ENCODE measurements at places on chromosomes 4 and X.

GRCh38 chr4:29295280-29295679, 1424.9 kb upstream of the PCDH7 start:
- DNase-seq = no peak

GRCh38 chr4:94711635-94712034, 46.1 kb upstream of the BMPR1B start:
- DNase-seq = no peak

DNA sequence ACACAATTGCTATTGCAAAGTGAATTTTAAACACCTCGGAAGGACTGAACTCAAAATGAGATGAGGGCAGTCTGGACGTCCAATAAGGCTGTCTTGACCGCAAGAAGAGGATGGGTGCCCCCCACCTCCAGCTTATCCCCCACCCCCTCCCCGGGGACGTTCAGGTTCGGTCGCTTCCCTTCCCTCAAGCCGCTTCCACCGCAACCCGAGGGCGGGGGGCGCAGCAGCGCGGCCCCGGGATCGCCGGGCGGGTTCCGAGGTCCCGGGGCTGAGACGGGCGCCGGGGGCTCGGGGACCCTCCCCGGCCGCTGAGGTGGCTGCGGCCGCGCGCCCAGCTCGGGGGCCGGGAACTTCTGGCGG, 480 bp downstream of the USP46 start:
- DNase-seq = peak; percentile 14

GRCh38 chr4:156901871-156902270, 69.7 kb downstream of the PDGFC start:
- DNase-seq = no peak

DNA sequence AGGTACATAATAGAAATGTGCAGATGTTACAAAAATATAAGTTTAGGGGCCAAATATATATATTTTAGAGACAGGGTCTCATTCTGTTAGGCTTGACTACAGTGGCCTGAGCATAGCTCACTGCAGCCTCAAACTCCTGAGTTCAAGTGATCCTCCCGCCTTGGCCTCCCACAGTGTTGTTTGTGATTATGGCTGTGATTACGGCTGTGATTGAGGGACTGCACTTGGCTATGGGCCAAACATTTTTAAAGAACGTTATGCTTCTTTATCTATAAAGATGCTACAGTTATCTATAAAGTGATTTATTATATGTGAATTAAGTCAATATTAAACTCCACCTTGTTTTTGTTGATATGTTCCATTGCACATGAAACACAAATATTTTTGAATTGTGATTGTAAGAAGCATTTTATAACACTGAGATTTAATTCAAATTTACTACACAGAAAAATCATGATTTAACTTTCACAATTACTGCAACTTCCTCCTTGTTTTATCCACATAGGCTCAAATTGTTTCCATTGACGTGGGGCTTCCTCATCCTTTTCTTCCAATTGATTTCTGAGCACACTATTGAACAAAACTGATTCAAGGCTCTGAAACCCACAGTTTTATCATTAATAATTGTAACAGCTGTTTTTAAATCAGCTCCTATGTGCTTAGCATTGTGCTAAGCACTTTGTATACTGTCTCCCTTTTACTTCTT, 68.4 kb upstream of the BMPR1B start:
- no peak for DNase-seq

- no peak for DNase-seq
These were observed 85.9 kb downstream of the MAGED4 start for GRCh38 chrX:52270453-52271116.

GRCh38 chr4:77922158-77923094, 59.8 kb downstream of the MRPL1 start:
- no peak for DNase-seq

DNA sequence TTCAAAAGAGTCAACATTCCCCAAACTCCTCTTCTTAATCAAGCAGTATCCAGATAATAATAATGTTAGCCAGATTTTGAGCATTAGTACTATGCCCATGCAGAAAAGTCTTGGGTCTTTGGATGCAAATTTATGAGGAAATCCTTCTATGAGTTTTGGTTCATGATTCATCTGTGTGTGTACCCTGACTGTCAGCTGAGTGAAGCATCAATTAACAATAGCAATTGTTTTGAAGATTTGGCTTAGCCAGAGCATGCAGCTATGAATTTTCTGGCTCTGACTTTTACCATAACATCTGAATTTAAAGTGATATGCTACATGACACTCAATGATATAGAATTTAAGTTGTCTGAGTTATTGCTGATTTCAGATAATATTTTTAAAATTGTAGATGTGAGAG, 145.8 kb downstream of the KLHL4 start:
- no peak for DNase-seq

- DNase-seq = no peak
These were observed 153.6 kb downstream of the MAGEB17 start for GRCh38 chrX:16320765-16321355.

DNA sequence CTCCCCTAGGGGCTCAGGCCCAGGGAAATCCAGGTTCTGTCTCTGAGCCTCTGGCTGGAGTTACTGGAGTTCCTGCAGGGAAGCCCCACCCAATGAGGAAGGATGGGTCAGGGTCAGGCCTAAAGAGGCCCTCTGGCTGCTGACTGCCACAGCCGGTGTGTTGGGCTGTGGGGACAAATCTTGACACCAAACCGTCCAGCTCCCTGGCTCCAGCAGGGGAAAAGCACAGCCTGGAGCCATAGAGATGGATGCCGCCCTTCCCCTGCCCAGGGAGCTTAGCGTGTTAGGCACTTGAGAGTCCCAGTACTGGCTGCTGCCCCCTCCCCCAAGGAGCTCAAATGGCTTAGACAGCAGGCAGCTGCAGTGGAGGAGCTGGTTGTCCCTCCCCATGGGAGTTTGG, 321.3 kb upstream of the LCORL start:
- no peak for DNase-seq

DNA sequence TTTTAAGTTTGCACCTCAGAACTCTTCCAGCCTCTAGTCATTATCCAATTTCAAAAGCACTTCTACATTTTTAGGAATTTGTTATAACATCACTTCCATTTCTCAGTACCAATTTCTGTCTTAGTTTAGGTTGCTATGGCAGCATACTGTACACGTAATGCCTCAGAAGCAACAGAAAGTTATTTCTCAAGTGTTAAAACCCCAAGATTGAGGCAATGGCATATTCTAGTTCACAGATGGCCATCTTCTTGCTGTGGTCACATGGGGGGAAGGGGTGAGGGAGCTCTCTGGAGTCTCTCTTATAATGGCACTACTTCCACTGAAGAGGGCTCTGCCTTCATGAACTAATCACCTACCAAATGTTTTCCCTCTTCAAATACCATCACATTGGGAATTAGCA, 220.3 kb upstream of the CTSO start:
- no peak for DNase-seq

DNA sequence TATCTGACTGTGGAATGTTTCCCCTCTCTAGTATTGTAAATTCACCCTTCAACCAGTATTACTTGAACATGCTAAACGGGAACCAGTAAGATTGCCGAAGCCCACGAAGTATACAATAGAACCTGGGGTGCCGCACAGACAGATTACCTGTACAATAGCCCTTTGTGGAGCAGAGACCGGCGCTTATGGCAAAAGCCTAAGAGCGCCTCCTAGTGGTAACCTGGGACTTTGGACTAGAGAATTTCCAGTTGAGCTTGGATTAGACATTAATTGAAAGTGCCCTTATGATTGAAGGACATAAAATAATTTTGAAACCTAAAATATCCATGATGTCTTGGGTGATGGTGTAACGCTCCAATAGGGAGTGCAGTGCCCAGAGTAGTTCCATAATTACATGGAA, 14.1 kb downstream of the ZNF157 start:
- peak; percentile 82 for DNase-seq

GRCh38 chrX:114344756-114345349, 239.0 kb upstream of the HTR2C start:
- no peak for DNase-seq

GRCh38 chrX:153731117-153731844, 6.6 kb downstream of the ABCD1 start:
- DNase-seq = no peak

DNA sequence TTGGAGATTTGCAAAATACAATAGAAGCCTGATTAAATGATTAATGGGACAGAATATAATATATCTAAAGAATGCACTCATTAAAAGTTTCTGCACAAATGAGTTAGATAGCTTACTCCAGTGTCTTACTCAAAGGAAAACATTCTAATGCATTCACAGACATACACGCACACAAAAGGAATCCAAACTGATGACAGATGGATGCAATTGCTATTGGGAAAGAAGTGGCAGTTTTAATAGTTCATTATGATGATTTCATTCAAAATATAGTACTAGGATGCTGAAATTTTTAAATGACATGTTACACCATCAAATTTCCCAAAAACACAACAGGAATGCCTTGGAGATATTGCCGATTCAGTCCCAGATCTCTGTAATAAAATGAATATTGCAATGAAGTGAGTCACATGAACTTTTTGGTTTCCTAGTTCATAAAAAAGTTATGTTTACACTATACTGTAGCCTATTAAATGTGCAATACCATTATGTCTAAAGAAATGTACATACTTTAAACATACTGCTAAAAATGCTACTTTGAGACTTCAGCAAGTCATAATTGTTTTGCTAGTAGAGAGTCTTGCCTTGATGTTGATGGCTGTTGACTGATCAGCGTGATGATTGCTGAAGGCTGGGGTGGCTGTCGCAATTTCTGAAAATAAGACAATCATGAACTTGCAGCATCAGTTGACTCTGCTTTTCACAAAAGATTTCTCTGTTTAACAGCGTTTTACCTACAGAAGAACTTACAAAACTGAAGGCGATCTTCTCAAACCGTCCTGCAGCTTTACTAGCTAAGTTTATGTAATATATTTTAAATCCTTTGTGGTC, 45.6 kb downstream of the BBS12 start:
- no peak for DNase-seq

- no peak for DNase-seq
These were observed 171.1 kb upstream of the ANKRD50 start for GRCh38 chr4:124883632-124884031.
